GM23248 (cell line): ENCODE measurements at places on chromosomes 11 and 22. TPM values are rescaled to one million over a fixed set of nuclear protein-coding genes. Genes with fewer than 3 reads are reported as not detected.

DNA sequence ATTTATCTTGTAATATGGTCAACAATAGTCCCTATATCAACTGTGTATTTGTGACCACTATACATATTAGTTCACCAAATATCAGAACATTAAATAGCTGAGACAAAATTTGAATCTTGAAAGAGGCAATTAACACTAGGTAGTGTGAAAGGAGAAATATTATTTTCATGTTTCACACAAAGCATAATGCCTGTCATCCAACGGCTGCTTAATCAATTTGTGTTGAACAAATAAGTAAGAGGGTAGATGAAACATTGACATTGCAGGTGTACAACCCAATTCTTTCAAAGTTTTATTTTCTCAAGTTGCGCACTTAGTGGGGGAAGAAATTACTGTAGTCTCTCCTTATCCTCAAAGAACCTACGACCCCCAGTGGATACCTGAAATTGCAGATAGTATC, 3.4 kb upstream of the OR8I2 start:
- no peaks in the 10 kb centered on the region for H3K36me3 ChIP-seq
- no peaks in the 10 kb centered on the region for H3K27me3 ChIP-seq
- no peak overlapping the region for H3K4me3 ChIP-seq
- H3K4me1 ChIP-seq, result no peaks in the 10 kb centered on the region

DNA sequence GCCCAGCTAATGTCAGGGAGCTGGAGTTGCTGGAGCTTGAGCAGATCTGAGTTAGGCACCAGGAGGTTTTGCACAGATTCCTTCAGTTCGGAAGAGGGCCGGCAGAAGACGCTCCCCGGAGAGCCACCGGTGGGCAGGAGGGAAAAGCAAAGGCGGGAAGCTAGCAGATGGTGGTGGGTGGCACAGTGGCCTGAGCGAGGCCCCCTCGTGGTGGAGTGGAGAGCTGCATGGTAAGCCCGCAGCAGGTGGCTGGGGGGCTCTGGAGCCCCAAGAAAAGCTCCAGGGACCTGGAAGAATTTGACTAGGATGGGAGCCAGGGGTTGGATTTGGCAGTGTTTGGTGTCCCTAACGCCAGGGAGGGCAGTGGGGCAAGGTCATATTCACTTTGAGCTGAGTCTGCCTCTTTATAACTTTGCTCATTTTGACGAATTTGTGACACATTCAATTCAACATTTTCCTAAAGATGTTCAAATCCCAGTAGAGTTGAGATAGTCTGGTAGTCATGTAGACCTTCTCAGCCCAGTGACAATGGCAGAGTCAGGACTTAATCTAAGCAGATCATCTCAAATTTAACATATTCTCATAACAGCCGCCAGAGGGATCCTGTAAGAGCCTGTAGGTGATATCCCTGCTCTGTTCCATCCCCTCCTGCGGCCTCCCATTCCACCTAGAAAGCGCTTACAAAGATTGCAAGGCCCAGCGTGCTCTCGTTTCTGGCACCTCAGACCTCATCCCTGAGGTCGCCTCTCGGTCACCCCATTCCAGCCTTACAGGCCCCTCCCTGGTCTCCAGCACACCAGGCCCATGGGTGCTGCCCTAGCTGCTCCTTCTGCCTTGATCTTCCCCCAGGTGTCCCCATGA, 57.9 kb downstream of the TRIM29 start:
- H3K36me3 ChIP-seq, result no peaks in the 10 kb centered on the region
- H3K4me3 ChIP-seq, result no peak overlapping the region
- H3K4me1 ChIP-seq, result no peaks in the 10 kb centered on the region
- DNase-seq, result peak; percentile 39
- peaks cover 32% of the 10 kb centered on the region for H3K27me3 ChIP-seq

- H3K4me3 ChIP-seq, result no peak overlapping the region
- no peaks in the 10 kb centered on the region for H3K36me3 ChIP-seq
- no peak for DNase-seq
- no peak overlapping the region for H3K27ac ChIP-seq
Observed at GRCh38 chr11:23041001-23041503, 180.8 kb upstream of the CCDC179 start.

- peaks cover 4% of the 10 kb centered on the region; the same call in 1 of the 2 replicates for H3K4me1 ChIP-seq
- H3K27me3 ChIP-seq, result no peaks in the 10 kb centered on the region
- H3K27ac ChIP-seq, result no peak overlapping the region
- DNase-seq, result no peak
Observed at GRCh38 chr11:17745023-17745772, 10.6 kb downstream of the KCNC1 start.

DNA sequence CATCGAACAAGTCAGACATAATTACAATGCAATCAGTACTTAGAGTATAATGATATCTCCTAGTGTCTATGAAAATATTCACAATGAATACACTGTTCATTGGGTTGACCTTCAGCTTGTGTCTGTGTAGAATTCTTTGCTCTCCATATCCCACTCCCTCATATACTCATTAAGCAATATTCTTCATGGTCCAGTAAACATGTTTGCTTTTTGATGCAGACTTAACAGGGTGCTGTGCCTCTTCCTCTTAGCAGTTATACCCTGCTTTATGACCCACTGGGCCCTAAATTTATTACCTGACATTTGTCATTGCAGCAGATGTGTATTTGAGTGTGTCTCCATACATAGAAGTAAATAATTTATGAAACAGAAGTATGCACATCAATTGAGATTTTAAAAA, 352.5 kb upstream of the CCDC179 start:
- no peaks in the 10 kb centered on the region for H3K36me3 ChIP-seq
- H3K27me3 ChIP-seq, result no peaks in the 10 kb centered on the region
- no peak overlapping the region for H3K4me3 ChIP-seq

GRCh38 chr11:47928426-47928825, 51.9 kb upstream of the PTPRJ start:
- no peak overlapping the region for H3K4me3 ChIP-seq
- DNase-seq, result no peak
- no peak overlapping the region for H3K27ac ChIP-seq
- peaks cover 20% of the 10 kb centered on the region for H3K4me1 ChIP-seq

GRCh38 chr22:32846780-32847491, 45.4 kb downstream of the TIMP3 start:
- H3K27me3 ChIP-seq, result no peaks in the 10 kb centered on the region
- H3K27ac ChIP-seq, result peak overlapping the region; percentile 60
- H3K4me3 ChIP-seq, result no peak overlapping the region
- H3K36me3 ChIP-seq, result peaks cover 56% of the 10 kb centered on the region
- H3K4me1 ChIP-seq, result peaks cover 41% of the 10 kb centered on the region

The APOL5 gene
- total RNA-seq, result not detected in 2 replicates

The TRIM49D2 gene
- total RNA-seq, result not detected in 2 replicates

The ZNF280B gene
- total RNA-seq, result under 0.01 and 0.11 TPM in 2 replicates

The MTFP1 gene
- total RNA-seq, result 6.6 and 18.3 TPM in 2 replicates
